K562 (cell line): ENCODE measurements at places on chromosomes 12 and 14.

- DNase-seq: no peak
These were observed 302.8 kb downstream of the PAWR start for GRCh38 chr12:79388011-79388410.

DNA sequence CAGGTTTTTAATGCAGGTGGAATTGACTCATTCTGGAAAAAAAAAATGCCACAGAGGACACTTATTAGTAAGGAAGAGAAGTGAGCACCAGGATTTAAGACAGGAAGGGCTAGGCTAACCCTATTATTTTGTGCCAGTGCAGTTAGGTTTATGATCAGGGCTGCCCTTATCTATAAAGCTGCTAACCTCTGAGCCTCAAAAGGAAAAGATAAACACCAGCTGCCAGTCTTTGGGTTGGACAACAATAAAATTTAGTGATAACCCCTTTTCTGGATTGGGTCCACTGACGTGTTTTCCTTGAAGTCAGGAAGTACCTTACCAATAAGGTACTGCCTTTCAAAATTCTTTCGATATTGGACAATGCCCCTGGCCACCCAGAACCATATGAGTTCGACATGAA is 128.9 kb downstream of the NUBPL start:
- DNase-seq: no peak

DNA sequence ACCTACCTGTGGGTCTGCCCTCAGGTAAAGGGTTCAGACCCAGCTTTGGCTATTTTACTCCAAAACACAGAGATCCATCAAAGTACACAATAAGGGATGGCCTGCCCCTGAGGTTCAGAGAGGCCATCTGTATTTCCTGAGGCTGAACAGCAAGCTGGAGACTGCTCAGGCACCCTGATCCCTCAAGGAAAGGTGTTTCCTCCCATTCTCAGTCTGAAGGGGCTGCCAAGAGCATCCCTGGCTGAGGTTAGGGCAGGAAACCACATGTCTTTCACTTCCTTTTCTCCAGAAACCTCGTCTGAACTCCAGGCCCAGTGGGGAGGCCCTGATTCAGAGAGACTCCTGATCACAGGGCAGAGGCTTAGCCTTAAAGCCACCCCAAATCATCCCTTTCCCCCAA is 1.5 kb downstream of the RILPL1 start:
- no peak for DNase-seq

GRCh38 chr12:53845932-53846331 is 92.7 kb upstream of the HOXC13 start:
- DNase-seq: no peak

DNA sequence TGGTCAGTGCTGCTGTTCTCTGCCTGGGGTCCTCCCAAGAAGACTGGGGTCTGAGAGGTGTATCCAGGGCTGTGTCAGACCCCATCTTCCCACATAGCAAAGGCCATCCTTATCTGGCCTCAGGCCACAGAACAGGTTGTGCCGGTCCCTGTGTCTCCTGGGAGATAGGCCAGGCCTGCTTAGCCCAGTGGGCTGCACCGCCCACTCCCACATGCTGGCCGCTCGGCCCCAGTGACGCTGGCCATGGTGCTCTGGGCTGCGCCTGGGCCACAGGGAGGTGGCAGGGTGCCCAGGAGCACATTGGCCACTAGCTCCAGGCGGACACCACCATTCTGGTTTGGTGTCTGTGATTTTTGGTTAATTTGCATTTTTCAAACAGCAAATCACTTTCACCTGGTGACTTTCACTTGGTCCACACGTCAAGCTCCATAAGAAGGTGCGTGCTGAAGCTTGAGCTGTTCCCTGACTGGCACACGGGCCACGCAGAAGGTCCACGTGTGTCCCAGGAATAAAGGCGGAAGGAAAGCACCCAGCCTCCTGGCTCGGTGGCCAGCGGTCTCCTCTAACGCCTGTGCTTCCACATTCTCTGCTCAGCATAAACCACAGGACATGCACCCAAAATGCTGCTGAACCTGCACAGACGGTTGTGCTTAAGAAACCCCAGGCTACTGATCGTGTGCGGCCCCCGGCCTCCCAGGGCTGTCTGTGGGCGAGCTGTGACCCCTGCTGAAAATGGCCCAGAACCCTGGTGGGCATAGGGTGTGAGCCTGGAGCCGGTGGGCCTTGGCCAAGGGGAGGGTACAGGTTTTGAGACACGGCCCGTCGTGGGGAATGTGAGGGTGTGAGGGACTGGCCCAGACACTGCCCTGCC is 4.6 kb downstream of the FBRSL1 start:
- peak; percentile 63 for DNase-seq

GRCh38 chr14:106518054-106518943 is 991.9 kb downstream of the TMEM121 start:
- peak; percentile 37 for DNase-seq

- DNase-seq: peak; percentile 83
These were observed 13.0 kb downstream of the FGD6 start for GRCh38 chr12:95204141-95204866.
